Pericardium fibroblast (primary cell): ENCODE measurements at places on chromosomes 1 and 21. TPM values are rescaled to one million over a fixed set of nuclear protein-coding genes. Genes with fewer than 3 reads are reported as not detected.

FLG gene
- total RNA-seq = not detected in 2 replicates

SLAMF7 gene
- total RNA-seq = not detected in 2 replicates

VCAM1 gene
- 2.9 and 5.4 TPM in 2 replicates for total RNA-seq

GIPC2 gene
- 0.17 and 0.23 TPM in 2 replicates for total RNA-seq

TAL1 gene
- total RNA-seq = not detected in 2 replicates

PLA2G5 gene
- 7.5 TPM in 1 of 2 replicates, not detected in the other for total RNA-seq

KCNN3 gene
- 0.09 and 0.12 TPM in 2 replicates for total RNA-seq

NUAK2 gene
- 1.9 and 4.6 TPM in 2 replicates for total RNA-seq

AGL gene
- 5.3 TPM in 2 replicates for total RNA-seq

C1orf115 gene
- total RNA-seq = 1.8 and 3.6 TPM in 2 replicates

PLCH2 gene
- total RNA-seq = under 0.01 TPM in 1 of 2 replicates, not detected in the other
